ENCODE measurements at places on chromosomes 1 and 21.

GRCh38 chr1:228410015-228410414, 3.4 kb upstream of the TRIM11 start:
- DNase-seq, result no peak

DNA sequence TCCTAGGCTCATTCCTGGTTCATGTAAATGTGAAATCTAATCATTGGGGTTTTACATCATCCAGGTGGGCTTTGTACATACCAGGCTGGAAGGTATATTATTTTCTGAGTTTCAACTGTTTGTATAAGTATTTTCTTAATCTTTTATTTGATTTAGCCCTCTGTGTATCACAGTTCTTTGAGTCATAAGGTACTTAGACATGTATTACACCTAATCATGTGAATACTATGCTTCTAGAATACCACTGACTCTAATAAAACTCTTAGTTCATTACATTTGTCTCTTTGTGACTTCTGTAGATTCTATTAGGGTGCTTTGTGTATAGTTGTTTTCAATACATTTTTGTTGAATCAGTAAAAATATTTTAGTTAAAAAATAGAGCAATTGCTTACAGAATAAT, 92.8 kb downstream of the ZFYVE9 start:
- DNase-seq, result no peak

GRCh38 chr21:38897532-38898421, 92.0 kb downstream of the ETS2 start:
- no peak for DNase-seq

- DNase-seq, result peak; percentile 51
Observed at GRCh38 chr1:94025383-94026340, 95.3 kb downstream of the ABCA4 start.

DNA sequence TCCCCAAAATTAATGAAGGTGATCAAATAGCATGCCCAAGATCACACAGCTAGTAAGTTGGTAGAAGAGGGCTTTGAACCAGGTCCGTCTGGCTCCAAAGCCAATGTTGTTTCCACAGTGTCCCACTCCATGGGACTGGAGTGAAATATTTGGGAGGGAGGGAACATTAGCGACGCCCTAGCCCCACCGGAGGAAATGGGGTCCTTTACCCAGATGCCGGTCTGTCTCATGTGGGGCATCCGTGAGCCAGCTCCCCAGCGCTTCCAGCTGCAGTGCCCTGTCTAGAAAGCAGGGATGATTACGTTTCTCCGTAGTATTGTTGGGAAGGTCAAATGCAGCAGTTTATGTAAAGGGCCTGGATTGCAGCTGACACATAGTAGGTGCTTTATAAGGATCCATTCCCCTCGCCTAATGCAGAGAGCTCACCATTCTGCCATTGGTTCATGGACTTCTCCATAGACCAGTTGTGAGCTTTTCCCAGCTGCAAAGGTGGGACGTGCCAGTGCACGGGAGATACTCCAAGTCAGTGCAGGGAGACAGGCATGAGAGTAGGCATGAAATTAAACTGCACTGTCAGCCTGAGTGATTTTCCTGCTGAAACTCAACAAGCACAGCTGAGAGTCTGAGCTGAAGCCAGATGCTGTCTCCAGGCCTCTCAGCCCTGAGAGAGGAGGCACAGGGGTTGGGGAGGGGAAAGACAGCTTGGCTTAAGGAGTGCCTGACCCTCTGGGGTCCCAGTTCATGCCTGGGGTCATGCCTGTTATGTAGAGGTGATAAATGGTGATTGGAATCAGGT, 24.7 kb downstream of the QSOX1 start:
- no peak for DNase-seq

DNA sequence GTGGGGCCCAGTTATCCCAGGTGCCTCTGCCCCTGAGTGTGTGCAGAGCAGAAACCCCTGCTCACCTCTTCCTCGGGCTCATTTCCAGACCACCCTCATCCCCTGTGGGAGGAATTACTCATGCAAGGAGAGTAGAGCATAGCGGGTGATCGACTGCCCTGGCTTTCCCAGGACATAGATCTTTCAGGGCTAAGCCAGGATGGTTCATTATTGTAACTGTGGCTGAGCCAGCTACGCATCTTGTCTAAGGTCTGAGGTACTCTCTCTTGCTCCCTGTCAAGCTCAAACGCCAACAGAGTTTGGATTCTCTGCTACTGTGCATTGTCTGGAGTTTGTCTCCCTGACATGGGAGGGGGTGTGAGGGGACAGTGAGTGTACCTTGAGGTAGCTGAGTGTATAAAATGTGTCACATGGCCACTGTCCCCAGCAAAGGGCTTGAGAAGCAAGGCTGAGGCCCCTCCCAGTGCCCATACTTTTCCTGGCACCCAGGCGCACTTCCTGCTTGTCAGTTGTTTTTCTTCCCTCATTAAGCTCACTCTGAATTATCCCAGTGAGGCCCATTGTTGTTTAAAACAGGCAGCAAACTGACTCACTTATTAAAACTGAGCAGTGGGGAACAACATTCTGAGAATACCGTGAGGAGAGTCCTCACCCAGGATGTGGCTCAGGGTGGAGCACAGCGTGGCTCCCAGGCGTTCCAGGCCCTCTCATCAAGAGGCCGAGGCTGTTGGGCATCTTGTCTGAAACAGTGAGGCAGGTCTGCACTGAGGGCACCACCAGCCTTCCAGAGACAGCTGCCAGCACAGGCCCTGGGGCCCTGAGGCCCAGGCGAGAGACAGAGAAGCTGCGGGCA, 92.9 kb downstream of the LAMC2 start:
- DNase-seq, result no peak

- DNase-seq, result no peak
Observed at GRCh38 chr1:196034080-196034706, 574.0 kb downstream of the KCNT2 start.

GRCh38 chr21:36113647-36114428, 21.0 kb upstream of the CBR3 start:
- DNase-seq, result peak; percentile 33

DNA sequence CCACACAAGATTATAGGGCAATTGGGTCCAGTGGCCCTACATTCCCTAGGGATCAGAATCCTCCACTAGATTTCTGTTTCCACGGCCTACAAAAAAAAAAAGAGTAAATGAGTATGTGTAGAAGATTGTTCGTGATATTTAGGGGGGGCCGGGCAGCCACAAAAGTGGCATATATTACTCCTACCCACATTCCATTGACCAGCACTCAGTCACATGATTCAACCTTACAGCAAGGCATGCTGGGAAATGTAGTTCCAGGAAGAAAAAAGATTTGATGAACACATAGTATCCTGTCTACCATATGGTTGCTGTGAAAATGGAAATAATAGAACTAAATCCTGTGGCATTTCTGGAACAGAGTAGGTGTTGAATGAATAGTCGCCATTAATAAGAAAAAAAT, 43.4 kb upstream of the GJB5 start:
- no peak for DNase-seq

- DNase-seq, result peak; percentile 11
Observed at GRCh38 chr1:30412241-30413110, 310.9 kb downstream of the MATN1 start.

GRCh38 chr1:41802532-41803501, 115.9 kb downstream of the HIVEP3 start:
- DNase-seq, result peak; percentile 30

GRCh38 chr1:93596329-93597089, 85.1 kb downstream of the BCAR3 start:
- no peak for DNase-seq

DNA sequence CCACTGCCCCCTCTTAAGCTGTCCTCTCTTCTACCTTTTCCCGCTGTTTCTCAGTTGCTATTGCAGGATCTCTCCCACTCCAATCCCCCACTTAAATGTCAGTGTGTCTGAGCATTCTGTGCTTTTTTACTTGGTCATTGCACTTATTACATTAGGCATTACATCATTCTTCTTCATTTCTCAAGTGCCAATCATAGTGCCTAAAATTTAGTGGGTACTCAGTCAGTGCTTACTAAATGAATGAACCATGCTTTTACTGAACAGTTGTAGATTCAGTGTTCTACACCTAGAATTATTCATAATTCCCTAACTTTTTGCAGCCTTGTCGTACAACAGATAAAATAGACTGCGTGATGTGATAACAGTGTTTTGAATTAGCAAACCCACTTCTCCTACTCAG, 19.4 kb downstream of the ARMH1 start:
- no peak for DNase-seq

DNA sequence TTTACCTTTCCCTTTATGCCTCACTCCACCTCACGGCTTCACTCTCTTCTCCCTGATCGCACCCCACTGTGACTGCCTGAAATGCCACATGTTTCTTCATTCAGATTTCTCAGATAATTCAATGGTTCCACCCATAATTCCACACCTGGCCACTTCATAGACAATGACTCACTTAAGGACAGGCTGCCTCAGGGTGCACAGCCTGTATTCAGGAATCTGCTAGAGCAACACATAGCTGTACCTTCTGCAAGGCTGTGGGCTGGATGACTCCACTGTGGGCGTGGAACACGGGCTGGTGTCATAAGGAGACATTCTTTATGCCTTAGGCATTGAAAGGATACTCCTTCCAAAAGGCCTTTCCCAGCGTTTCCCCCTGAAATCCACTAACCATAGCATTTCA, 36.1 kb downstream of the L1TD1 start:
- DNase-seq, result no peak

DNA sequence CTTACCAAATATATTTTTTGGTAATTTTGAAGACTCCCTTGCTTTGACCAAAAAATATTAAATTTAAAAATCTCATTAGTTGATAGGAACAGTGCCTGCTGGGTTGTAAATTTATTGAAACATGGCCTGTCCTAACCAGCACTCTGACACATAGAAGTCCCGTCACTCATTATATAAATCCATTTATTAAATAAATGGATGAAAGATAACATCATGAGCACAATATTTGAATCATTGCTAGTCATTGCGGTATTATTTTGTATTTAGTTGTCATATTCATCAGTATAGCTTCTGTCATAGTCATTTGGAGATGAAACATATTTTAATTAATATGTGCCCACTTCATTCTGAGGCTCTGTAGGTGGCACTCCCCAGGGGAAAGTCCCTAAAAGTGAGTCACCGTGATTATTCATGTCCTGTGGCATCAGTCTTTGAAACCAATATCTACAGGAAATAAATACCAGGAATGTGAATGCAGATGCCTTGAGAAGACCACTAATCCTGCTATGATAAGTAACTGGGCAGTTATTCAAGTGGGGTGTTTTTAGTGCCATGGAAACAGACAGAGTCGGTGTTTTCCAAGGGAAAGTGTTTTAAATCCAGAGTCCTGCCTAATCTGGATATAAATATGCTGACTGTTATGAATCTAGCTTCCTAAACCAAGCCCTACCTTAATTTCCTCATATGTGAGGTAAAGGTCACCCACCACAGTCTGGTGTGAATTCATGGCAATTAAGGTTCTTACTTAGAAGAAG, 302.0 kb downstream of the DUSP10 start:
- peak; percentile 76 for DNase-seq

- DNase-seq, result no peak
Observed at GRCh38 chr1:1034439-1034781, 14.5 kb downstream of the AGRN start.

DNA sequence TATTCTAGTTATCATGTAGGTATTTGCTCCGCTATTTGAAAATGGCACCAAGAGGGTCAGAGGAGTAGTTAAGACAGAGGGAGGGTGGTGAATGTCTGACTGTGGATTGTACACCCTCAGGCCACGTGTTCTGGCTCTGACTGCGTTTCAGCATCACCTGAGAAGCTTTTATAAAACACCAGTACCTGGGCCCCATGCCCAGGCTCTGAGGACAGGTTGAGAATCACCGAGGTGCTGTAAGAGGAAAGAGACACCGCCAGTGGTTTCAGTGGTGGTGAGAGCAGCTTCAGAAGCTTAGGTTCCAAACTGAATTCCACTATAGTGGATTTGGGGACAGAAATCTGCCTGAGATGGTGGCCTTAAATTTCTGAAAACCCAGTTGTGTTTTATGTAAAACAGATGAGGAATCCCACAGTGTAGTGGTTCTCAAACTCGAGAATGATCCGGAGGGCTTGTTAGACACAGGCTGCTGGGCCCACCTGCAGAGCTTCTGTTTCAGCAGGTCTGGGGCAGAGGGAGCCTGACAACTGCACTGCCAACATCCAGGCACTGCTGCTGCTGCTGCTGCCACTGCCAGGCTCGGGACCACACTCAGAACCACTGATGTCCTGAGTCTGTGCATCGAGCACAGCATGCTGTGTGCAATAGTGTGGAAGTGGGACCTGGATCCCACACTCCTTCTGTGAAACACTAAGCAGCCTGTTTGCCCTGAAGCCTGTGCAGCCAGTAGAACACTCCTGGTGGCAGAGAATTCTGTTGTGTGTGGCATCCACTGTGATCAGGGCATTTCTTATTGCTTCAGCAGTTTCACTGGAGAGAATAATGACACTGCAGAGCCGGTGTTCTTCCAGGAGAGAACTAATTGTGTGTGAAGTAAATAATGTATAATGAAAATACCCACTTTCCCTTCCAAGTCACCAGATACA, 98.7 kb downstream of the SUSD4 start:
- DNase-seq, result no peak

DNA sequence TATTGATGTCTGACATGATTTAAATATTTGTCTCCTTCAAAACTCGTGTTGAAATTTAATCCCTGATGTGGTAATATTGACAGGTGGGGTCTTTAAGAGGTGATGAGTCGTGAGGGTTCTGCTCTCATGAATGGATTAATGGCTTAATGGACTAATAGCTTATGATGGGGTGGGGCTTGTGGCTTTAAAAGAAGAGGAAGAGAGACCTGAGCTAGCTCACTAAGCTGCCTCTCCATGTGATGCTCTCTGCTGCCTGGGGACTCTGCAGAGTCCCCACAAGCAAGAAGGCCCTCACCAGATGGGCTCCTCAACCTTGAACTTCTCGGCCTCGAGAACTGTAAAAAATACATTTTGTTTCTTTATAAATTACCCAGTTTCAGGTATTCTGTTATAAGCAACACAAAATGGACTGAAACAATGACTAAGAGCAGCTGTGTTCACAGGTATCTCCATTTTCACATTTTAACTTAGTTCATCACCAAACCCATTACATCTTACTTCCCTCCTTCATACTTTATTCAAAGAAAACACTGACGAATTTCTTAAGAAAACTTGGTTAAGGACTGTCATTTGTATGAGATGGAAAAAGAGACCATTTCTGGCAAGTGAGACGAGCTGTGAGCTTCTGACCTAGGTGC, 12.1 kb upstream of the AIM2 start:
- DNase-seq, result no peak

- no peak for DNase-seq
Observed at GRCh38 chr1:10161541-10162290, 48.7 kb upstream of the KIF1B start.

- DNase-seq, result no peak
Observed at GRCh38 chr21:33857846-33858666, 57.5 kb downstream of the ATP5PO start.

DNA sequence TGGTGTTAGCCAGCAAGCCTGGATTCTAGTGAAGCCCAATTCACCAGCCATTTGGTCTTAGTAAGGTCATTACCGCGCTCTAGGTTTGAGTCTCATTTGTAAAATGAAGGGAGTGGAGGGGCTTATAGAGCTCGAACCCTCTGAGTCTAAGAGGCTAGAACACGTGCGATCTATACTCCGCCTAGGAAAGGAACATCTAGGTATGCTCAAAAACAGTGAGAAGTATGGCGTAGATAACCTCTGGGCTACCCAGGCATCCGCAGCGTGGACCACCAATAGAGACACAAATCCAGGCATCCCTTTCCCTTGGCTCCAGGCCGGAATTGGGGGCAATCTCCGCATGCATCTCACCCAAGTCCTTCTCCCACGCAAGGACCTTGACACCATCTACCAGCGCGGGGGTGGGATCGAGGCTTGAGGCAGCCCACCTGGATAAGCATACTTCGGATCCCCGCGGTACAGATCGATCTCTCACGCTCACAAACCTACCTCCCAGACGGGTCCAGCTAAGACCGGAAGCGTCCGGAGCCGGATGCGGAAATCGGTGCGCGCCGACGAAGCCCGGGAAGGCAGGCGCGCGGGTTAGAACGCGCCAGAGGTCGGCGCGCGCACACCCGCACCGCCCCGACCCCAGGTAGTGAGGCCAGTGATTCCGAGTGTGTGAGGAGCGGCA, at the start of gene METTL25B:
Gene METTL25B, plus strand, starts transcription at position 544 of the 673 bp plus-strand sequence. CDS start 636 bp downstream, outside the sequence.
- DNase-seq, result peak; percentile 82

All from activated naive CD4-positive, alpha-beta T cell treated with anti-CD3 and anti-CD28 coated beads for 36 hours (primary cell).